ENCODE measurements at places on chromosomes 3 and 15.

- DNase-seq, result no peak
Observed at GRCh38 chr3:127299276-127299675, 11.4 kb upstream of the PRR20G start.

DNA sequence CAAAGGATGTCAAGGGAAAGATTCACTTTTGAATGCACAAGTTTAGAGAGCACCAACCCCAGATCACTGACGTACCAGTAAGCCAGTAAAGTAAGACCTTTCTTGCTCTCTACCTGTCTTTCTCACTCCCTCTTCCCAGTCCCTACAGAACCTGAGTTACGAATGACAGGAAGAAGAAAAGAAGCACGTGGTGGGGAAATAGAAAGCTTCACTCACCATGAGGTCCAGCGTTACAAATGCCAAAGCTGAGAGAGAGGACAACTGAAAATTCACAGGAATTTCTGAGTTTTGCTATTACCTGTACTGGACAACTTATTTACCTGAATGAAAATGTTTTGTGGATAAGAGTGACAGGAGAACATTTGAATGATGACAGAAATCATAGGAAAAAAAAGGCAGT, 133.2 kb upstream of the GBE1 start:
- DNase-seq, result no peak

DNA sequence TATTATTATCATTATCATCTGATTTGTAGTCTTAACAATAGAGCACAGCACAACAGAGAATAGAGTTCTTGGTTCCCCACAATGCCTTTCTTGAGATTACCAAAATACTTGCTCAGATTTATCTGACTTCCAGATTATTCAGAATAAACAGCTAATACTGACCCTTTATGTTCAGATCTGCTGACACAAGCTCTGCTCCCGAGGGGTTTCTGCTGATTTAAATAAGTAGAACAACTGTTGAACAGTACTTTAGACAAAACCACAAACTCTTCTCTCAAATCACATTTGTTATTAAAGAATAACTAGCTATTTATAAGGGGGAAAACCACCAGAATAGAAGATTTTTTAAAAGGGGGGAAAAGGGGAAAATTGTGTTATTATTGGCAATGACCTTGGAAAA, 380.2 kb upstream of the ATP11B start:
- DNase-seq, result no peak

GRCh38 chr15:54605556-54605955, 591.2 kb downstream of the RSL24D1 start:
- DNase-seq, result no peak

DNA sequence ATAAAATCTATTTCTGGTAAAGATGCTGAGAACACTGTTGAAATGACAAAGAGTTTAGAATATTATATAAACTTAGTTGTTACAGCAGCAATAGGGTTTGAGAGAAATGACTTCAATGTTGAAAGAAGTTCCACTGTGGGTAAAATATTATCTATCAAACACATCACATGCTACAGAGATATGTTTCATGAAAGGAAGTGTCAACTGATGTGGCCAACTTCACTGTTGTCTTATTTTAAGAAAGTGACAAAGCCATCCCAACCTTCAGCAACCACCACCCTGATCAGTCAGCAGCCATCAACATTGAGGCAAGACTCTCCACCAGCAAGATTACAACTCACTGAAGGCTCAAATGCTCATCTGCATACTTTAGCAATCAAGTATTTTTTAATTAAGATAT, 20.2 kb downstream of the TMEM39A start:
- DNase-seq, result no peak

DNA sequence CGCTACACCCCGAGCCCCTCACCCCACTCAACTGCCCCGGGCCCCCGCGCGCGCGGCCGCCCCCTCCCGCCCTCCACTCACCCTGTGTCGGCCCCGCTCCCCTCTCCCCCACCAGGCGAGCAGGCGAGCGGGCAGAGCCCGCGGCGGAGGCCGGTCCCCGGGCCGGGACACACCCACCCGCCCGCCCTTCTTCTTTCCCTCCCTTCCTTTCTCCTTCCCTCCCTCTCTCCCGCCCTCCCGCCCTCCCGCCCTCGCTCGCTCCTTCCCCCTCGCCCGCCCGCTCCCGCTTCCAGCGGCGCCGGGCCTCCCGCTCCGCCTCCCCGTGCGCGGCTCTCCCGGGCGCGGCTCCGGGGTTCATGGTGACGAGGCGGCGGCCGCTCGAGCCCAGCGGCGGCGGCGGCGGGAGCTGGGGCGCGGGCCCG, at the start of gene CTDSPL:
CTDSPL (plus strand) TSS at position 261 of the 422 bp plus-strand sequence. CDS start 320 bp downstream, outside the sequence.
- DNase-seq, result no peak

DNA sequence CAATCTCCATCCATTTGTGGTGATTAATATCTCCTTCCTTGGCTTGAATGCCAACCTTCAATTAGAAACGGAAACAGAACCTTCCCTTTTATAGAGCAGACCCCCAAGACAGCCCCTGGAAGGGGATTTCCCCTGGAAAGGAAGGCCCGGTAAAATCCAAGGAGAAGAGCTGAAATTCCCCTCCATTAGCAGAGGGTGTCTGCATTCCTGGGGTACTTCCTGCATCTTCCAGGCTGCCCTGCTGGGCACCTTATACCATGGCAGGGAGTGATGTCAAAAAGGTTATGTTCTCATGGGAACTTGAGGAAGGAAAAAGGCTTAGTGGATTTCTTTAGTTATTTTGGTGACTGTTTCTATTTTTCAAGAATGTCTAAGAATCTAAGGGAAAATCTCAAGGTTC, 116.7 kb upstream of the NEO1 start:
- DNase-seq, result no peak

- DNase-seq, result no peak
Observed at GRCh38 chr15:59222906-59223550, 16.4 kb downstream of the LDHAL6B start.

- no peak for DNase-seq
Observed at GRCh38 chr15:89814112-89814742, 425 bp downstream of the ANPEP start.

DNA sequence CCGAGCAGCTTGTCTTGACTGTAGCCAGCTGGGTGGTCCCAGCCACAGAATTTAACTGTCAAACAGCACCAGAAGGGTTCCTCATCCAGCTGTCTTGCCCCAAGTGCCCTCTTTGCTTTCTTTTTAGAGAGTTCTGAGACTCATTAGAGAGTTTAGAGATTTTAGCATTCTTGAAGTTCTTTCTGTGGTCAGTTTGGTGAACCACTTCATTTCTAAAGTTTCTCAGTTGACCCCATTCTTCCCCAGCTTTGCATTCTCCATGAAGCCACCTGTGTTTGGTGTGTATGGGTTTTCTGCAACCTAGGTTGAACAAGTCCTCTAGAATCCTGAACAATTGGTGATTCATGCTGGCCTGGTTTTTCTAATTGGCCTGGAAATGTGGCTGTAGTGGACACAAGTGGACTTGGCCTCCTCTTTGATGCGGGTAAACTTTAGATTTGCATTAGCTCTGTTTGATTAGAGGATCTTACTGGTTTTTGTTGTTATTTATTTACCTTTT, 33.7 kb downstream of the FLNB start:
- no peak for DNase-seq

DNA sequence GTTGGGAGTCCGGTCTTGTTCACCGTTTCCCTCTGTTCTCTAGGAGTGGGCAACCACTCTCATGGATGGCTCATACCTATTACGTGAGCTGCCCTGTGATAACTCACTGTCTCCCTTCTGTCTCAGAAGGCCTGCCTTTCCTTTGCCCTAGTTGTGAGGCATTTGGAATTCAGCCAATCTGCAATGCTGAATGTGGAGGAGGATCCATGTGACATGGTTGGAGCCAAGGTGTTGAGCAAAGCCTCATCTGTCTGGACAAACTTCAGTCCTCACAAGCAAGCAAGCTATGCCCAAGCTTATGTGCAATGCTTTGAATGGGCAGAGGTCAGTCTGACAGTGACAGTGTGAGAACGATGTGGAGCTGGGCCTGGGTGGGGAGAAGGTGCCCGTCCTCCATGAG, 37.8 kb upstream of the ATP10A start:
- no peak for DNase-seq

- no peak for DNase-seq
Observed at GRCh38 chr3:55518451-55518850, 31.3 kb upstream of the WNT5A start.

- DNase-seq, result no peak
Observed at GRCh38 chr3:129929383-129929782, 35.9 kb upstream of the TMCC1 start.

DNA sequence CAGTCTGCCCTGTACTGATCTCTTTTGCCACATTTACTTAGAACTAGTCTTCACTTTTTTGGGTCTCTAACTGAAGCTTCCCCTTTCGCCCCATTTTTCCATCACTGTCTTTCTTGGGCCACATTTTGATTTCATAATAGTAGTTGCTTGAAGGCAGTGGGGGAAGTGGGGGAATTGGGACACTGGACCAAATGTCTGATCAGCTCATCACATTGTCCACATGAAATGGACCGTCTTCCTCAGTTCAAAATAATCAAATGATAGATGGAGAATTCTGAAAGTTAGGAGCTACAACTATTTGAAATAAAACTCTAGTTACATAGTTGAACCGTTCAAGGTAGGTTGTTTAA, 747 bp downstream of the PDCD6IP start:
- DNase-seq, result no peak

DNA sequence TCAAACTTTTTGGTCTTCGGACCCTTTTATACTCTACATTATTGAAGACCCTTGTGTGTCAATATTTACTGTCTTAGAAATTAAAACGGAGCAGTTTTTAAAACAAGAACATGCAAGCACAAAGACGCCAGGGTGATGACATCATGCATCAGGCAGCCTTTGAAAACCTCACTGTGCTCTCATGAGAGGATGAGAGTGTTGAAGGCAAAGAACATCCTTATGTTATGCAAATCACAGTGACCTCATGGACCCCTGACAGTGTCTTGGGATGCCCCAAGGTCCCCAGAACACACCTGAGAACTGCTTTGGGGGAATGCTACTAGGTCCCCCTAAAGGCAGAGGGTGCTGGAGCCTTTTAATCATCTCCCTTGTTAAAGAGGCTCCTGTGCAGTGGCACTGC, 51.6 kb downstream of the CHDH start:
- DNase-seq, result no peak

- no peak for DNase-seq
Observed at GRCh38 chr3:8550611-8551010, 49.0 kb downstream of the LMCD1 start.

DNA sequence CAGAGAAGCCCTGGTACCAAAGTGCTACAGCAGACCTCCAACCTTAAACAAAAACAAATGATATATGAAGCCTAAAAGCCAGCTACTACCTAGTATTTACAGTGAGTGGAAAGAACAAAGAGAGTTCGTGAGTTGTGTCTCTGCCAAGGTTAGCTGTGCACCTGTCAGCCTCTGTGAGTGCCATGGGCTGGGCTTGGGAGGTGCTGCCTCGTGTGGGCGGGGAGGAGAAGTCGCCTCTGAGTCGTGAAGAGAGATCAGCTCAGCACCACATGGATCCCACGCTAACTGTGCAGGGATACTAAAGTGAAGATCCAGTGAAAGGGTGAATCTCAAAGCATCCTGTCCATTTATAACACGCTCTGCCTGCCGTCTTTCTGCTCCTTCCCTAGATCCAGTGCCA, 101.9 kb downstream of the CHDH start:
- DNase-seq, result peak; percentile 19

- no peak for DNase-seq
Observed at GRCh38 chr15:73017987-73018386, 34.3 kb upstream of the NEO1 start.

DNA sequence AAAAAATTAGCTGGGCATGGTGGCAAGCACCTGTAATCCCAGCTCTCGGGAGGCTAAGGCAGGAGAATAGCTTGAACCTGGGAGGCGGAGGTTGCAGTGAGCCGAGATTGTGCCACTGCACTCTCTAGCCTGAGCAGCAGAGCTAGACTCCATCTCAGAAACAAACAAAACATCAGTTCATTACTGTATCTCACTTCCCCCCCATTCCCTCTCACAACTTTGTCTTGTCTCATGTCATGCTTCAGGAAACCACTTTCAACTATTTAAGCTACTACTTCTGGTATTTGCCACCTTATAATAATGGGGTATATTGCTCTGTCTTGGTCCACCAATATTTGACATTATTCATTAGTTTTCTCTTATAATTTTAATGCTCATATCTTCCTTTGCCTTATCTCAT, 26.2 kb downstream of the PIK3CA start:
- DNase-seq, result no peak

GRCh38 chr3:139108253-139108969, 63.7 kb upstream of the PRR23C start:
- DNase-seq, result no peak

- DNase-seq, result no peak
Observed at GRCh38 chr3:129490273-129490675, 38.2 kb upstream of the RHO start.

DNA sequence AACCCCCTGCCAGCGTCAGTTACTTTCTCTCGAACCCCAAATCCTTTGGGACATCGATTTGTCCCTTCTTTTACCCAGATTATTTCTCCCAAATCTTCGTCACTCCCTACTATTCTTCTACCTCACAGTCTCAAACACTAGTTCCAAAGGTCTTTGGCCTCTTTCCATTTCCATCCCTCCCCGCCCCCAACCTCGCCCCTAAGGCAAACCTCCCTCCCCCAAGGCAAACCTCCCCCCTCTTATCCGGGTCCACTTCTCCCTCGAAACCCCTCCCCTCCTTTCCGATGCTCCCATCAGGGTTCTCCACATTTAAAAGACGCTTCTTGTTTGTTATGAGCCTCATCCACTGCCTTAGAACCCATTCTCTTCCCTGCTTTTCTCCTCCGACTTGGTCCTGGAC, 583 bp downstream of the EAF1 start:
- no peak for DNase-seq

GRCh38 chr15:56241374-56242105, 2.1 kb downstream of the RFX7 start:
- no peak for DNase-seq

- no peak for DNase-seq
Observed at GRCh38 chr15:43483297-43484128, 9.4 kb downstream of the TP53BP1 start.

DNA sequence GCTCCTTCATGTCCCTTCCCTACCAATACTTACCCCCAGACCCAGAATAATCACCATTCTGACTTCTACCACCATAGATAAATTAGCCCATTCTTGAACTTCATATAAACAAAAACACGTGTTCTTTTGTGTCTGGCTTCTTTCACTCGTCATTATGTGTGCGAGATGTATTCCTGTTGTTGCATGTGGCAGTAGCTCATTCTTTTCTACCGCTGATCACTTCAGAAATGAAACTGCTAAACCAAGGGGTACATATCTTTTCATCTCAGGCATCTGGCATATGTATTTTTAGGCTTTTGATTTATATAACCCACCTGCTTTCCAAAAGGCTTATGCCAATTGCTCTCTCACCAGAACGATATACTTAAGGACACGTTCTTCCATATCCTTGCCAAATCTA, 13.8 kb upstream of the SCG3 start:
- no peak for DNase-seq

DNA sequence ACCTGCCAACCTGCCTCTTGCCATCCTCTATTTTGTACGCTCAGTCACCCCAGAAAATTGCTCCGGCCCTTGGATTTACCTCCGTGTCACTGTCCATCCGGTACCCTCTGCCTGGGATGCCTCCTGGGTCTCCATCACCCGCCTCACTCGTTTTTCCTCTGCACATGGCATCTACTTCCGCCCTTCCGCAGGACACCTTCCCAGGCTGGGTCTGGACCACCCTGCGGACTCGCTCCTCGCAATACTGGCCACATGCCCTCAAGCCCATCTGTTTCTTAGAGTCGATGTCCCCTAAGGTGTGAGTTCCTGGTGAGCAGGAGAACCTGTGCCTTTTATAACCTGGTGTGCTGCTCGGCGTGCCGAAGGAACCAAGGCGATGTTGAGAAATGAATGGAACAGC, 58.5 kb downstream of the APBA2 start:
- no peak for DNase-seq

GRCh38 chr15:49191892-49192291, 21.8 kb downstream of the GALK2 start:
- DNase-seq, result no peak

- DNase-seq, result no peak
Observed at GRCh38 chr3:54596087-54596486, 331.8 kb downstream of the LRTM1 start.
